ENCODE measurements at places on chromosomes 13 and 19.
A peak's percentile ranks its signal among the peaks of the same experiment; 100 is the strongest.

GRCh38 chr19:38004521-38005223 is 97.7 kb downstream of the SIPA1L3 start:
- DNase-seq: no peak

GRCh38 chr13:31468114-31468902 is 268.5 kb downstream of the B3GLCT start:
- DNase-seq: no peak

- no peak for DNase-seq
Measured at GRCh38 chr19:52995711-52996110, 18.0 kb upstream of the ERVV-1 start.

- no peak for DNase-seq
Measured at GRCh38 chr13:45046445-45046844, 57.1 kb downstream of the GPALPP1 start.

DNA sequence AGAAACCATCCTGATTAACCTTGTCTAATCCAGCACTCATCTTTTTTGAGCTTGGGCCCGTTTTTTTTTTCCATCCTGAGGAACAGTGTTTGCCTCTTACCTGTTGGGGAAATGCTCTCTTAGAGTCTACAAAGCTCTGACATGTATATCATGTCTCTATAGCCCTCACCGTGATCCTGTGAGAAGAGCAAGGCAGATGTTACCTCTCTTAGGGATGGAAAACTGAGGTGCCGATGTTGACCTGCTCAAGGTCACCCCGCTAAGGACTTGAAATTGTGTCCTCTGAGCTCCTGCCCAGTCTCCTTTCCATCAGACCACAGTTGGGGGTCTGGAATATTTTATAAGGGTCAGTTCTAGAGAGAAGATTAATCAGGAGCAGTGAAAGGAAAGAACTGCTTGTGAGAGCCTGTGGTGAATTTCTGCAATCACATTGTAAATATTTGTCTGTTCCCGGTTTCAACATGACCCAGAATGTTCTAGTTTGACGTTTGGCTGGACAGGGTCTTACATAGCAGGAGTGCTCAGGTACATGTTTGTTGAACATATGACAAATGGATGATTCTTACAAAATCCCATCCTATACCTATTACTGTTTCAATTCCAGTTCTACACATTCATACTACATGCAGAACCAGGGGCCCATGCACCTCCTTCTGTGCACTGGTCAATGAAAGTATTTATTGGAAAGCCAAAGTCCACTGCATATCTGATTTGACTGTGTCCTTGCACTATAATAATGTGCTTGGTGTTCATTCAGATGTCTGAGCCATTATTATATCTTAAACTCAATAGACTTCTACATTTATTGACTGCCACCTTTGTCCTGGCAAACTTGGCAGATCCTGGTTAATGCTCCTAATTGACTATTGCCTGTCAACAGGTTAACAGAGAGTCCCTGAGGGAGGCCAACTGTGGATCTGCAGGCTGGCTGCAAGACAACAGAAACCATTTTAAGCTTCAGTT is 12.1 kb downstream of the SLC25A15 start:
- DNase-seq: no peak

DNA sequence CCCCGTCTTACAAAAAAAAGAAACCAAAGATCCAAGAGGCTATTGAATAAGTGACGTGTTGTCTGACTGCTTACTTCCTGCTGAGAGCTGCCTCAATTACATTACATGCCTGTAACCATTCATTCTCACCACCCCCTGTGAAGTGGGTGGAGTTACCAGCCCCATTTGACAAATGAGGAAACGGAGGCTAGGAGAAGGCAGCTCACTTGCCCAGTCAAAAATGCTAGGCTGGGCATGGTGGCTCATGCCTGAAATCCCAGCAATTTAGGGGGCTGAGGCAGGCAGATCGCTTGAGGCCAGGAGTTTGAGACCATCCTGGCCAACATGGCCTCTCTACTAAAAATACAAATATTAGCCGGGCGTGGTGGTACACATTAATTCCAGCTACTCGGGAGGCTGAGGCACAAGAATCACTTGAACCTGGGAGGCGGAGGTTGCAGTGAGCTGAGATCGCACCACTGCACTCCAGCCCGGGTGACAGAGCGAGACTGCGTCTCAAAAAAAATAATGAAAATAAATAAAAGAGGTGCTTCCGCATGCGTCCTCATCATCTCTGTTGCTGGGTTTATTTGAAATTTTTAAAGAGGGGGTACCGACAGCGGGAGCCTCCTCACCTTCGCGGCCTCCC is 499 bp downstream of the LSM7 start:
- DNase-seq: peak; percentile 14

DNA sequence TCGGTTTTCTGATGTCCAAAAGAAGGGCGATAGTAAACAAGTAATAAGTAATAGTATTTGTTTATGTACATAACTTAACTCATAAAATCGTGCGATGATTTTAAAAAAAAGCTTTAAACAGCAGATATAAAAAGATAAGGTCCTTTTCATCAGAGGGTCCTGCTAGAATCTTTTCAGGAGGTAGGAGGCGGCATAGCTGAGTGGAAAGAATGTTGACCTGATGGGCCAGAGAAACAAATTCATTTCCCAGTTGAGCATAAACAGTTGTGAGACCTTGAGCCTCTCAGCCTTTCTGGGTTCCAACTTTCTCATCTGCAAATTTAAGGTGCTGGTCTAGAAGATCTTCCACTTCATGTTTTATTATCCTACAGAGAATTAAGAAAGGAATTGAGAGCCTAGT is 173.5 kb downstream of the LACC1 start:
- no peak for DNase-seq

DNA sequence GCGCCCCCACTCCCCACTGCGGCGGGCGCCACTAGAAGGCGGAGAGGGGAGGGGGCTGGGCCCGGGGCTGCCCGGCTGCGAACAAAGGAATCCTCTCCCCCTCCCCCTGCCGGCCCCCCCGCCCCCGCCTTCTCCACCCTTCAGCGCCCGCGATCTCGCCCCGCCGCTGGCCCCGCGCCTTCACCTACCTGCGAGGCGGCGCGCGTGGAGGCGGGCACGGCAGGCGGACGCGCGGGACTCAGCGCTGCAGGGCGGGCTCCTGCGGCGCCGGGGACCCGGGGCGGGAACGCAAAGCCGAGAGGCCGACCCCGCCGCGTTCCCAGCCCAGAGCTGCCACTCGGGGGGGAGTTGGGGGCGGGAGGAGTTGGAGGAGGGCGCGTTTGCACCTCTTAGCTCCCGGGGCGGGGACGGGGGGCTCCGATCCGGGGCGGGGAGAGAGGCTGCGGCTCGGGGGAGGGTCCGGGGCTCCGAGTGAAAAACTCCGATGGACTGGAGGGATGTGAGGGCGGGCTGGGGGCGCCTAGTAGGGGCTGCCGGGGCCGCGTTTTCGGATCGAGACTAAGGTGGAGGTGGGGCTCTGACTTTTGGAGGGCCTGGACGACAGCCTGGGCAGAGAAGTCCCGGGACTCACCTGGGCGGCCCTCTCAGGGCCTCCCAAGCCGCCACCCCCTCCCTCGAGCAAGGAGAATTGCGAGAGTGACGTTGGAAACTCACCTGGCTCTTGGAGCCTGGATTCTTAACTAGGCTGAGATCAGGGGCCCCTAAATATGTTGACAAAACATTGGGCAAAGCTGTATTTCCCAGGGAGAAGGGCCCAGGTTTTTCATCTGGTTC is at the start of gene FBN3:
Gene FBN3 (minus strand): TSS at position 332 of the 834 bp plus-strand sequence. CDS start 2,112 bp downstream, outside the sequence.
- DNase-seq: no peak

DNA sequence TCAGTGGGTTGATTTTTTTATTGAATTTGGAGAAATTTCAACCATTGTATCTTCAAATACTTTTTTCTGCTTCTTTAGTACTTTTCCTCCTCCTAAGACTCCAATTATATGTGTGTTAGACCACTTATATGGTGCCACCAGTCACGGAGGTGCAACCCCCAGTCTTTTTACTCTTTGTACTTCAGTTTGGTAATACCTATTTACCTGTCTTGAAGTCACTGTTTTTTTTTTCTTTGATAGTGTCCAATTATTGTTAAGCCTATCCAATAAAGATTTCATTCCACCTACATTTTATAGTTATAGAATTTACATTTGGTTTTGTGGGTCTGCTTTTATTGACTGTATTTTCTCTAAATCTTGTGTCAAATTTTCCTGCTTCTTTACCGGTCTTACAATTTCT is 14.9 kb downstream of the ZNF283 start:
- no peak for DNase-seq
